CD4-positive, alpha-beta T cell treated with Interleukin-17A for 4 hours (primary cell): ENCODE measurements at places on chromosomes 3 and 15.

GRCh38 chr15:71538181-71538580 is 272.2 kb upstream of the NR2E3 start:
- DNase-seq: no peak

DNA sequence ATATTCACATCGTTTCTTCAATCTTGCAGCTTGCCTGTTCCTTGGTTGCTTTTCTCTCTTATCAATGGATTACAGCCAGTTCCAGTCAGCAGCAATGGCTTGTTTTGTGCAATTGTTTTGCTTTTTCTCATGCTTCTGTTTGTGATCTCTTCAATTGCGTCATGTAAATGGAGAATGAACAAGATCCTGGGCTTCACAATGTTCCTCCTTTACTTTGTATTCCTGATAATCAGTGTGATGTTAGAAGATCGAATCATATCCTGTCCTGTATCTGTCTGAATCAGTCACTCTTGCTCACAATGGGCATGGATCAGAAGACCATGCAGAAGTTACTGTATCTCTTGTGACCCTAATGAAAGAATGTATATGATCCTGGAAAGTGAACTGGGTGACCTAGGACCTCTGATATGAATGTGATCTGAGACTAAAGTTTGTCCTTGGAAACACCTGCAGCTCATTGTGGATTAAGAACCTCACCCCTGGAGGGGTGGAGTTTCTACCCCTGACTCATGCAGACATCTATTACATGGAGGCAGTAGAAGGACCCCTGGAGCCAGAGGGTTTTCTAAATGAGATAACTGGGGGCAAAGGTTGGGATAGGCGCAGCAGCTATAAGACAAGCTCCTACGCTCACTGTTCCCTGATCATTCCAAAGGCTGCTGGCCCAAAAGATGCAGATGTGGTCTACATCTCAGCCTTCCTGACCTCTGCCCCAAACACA is 32.2 kb downstream of the SLC24A1 start:
- no peak for DNase-seq

GRCh38 chr15:99148851-99149276 is 44.0 kb downstream of the SYNM start:
- no peak for DNase-seq

DNA sequence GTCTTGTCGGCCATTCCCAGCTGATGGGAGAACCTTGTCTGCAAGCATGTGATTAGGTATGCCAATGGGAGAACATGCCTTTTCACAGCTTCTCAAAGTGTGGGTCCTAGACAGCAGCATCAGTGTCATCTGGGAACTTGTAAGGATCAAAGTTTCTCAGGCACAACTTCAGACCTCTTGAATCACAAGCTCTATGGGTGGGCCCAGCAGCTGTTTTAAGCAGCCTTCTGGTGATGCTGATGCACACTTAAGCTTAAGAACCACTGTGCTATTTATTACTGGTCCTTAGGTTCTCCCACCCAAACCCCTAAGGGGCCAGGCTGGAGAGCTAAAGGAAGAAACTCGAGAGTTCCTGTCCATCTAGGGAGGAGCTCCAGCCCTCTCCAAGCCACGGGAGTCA is 453.9 kb upstream of the PROK2 start:
- no peak for DNase-seq

GRCh38 chr3:197949778-197950676 is at the start of gene RPL35A:
Gene RPL35A (plus strand): TSS chr3:197950190. CDS start chr3:197950968, 778 bp downstream.
- DNase-seq: peak; percentile 85

DNA sequence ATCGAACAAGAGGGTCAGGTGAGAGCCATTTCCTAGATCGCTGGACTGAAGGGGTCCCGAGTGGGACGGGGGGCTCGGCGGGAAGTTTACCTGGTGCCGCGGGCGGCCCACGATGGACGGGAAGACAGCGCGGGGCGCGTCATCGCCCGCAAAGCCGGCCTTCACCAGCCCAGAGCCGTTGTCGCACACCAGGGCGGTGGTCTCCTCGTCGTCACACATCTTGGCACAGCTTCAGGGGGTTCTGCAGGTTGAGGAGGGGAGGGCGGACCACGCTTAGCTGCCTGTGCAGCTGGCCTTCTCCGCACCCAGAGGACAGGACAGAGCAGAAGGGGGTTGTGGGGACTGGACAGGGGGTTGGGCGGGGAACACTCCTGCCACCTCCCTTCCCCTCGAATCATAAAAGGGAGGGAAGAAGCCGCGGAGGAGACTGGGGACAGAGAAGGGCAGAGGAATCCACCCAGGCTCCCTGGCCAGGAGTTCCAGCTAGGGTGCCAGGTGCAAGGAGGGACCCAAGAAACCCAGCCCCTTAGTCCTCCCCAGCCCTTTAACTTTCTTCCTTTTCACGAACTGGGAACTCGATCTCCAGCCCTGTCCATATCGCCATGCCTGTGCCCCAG is 651 bp downstream of the ACTC1 start:
- no peak for DNase-seq

DNA sequence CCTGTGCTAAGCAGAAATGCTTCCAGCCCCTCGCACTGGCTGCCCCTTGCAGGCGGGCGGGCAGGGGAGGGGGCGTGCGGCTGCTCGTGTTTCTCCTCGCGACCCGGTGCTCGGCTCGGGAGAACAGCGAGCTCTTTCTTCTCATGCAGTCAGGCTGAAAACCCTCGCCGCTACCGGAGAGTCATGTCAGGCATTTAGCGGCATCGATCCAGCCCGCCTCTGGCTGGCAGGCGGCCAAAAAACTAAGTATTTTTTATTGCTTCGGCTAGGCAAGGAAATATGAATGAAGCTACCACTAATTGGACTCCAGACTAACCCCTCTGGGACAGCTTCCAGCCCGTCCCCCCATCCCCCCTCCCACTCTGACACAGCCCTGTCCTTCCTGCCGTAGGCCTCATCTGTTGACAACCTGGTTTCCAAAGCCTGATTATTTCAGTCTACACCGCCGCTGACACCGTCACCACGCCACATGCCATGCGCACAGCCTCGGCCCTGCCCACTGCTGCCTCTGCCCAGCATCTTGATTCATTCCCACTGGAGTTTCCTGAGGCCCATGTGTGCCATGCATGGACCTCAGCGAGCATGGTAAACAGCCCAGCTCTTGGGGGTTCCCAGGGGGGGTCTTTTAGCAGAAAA is 35.3 kb downstream of the TLE3 start:
- DNase-seq: no peak

GRCh38 chr3:3586336-3586735 is 212.9 kb upstream of the LRRN1 start:
- no peak for DNase-seq

DNA sequence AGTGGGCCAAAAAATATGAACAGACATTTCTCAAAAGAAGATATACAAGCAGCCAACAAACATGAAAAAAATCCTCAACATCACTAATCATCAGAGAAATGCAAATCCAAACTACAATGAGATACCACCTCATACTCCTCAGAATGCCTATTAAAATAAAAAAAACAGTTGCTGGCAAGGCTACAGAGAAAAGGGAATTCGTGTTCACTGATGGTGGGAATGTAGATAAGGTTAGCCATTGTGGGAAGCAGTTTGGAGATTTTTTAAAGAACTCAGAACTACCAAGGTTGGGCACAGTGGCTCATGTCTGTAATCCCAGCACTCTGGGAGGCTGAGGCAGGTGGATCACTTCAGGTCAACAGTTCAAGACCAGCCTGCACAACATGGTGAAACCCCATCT is 27.8 kb upstream of the C15orf40 start:
- DNase-seq: no peak

- DNase-seq: no peak
Observed at GRCh38 chr15:69794645-69795469, 302.9 kb downstream of the TLE3 start.
